Daoy (cell line): ENCODE measurements at places on chromosomes 1 and 21. TPM values are rescaled to one million over a fixed set of nuclear protein-coding genes. Genes with fewer than 3 reads are reported as not detected.

- no peak for DNase-seq
These were observed 13.8 kb downstream of the HTR6 start for GRCh38 chr1:19678493-19678892.

DNA sequence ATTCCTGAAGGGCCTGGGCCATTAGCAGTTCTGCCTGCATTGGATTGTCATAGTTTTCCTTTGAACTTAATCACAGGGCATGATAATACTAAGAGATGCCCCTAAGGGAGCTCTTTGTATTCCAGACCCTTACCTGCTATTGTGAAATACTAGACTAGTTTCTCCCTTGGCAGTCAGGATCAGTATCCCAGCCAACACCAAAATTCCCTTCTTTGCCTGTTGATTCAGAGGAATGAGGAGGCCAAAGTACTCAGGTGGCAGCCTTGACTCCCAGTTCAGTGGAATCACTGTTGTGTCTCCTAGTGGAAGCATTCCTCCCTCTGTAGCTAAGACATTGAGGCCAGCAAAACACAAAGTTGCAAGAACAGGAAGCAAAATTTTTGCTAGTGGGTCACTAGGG, 20.7 kb downstream of the SLAMF7 start:
- no peak for DNase-seq

GRCh38 chr1:70134148-70134547, 71.2 kb downstream of the LRRC40 start:
- DNase-seq = no peak

DNA sequence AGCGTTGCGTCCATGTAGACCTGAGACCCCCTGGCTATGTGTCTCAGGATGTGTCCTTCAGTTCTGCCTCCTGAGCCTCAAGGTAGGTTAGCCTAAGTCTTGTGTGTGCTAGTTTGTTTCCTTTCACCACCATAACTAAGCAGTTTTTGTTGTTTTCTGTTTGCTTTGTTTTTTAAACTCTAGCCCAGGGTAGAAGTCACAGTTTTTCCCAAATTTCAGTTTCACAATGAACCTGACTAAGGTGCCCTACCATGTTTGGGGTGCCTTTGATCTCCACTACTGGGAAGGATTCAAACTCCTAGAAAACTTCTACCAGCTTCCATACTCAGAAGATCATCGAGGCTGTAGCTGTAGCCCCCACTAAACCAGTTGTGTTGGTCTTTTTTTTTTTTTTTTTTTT, 14.8 kb upstream of the SMG7 start:
- DNase-seq = no peak

- DNase-seq = no peak
These were observed 34.7 kb downstream of the PTPRU start for GRCh38 chr1:29270929-29271521.

DNA sequence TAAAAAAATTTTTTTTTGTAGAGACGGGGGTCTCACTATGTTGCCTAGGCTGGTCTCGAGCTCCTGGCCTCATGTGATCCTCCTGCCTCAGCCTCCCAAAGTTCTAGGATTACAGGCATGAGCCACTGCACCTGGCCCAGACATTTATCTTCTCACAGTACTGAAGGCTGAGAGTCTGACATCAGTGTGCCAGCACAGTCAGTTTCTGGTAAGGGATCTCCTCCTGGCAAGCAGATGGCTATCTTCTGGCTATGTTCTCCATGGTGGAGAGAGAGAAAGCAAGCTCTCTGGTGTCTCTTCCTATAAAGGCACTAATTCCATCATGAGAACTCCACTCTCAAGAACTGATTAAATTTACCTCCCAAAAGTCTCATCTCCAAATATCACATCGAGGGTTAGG, 57.8 kb upstream of the C1orf185 start:
- DNase-seq = no peak

DNA sequence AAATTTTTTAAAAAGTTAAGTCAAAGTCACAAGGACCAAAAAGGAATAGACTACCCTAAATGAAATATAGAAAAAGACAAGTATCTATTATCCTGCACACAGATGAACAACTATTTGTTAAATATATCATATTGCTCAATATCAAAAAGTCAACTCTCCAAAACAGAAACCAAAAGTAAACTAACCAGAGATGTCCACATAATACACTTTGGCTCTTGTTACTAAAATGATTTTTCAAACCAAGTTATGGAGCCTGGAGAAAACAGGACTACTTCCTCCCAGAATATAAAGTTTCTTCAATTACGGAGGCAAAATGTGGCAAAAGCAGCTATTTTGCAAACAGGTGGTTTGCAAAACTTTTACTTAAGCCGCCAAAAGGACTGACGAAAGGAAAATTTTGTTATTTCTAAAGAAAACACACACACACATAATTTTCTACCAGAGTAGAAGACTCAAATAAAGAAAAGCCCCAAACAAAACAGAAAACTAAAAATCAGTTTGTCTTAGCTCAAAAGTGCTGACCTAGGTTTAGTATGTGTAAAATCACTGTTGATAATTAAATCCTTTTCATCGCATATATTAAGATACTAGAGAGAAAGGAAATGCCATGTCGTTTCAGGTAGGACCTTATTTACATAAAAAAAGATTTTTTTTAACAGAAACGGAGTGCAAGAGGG, 1.1 kb downstream of the DPYD start:
- DNase-seq = no peak

DNA sequence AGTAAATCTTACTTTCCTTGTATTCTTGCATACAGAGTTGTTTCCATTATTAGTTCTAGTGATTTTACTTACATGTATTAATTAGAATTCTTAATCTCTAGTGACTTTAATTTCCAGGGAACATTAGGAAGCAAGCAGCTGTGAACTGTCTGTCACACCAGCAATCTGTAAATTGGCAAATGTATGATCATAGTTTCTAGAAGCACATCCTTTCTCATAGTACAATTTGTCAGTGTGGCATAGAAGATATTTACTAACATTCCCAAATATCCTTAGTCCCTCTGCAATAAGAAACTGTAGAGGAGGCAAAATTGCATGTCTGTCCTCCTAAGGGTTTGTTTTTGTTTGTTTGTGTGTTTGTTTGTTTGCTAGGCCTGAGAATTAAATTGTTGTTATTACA, 17.0 kb upstream of the FMO1 start:
- no peak for DNase-seq

- DNase-seq = no peak
These were observed 20.3 kb downstream of the USP24 start for GRCh38 chr1:55194851-55195250.

DNA sequence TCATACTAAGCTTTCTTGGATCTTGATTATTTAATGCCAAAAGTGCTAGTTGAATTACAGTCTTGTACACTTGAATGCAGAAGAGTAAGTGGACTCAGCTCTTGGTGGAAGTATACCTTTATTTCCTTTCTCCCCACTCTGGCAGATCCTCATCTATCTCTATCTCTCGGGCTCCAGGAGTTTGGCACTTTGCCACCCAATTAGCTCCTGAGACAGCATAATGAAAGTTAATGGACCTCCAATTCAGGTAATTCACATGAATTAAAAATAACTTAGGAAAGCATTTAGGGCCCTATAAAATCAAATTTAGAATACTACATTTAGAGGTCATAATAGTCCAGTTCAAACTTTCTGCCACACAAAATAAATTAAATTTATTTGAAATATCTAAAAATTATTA, 67.4 kb downstream of the OLFM3 start:
- no peak for DNase-seq

DNA sequence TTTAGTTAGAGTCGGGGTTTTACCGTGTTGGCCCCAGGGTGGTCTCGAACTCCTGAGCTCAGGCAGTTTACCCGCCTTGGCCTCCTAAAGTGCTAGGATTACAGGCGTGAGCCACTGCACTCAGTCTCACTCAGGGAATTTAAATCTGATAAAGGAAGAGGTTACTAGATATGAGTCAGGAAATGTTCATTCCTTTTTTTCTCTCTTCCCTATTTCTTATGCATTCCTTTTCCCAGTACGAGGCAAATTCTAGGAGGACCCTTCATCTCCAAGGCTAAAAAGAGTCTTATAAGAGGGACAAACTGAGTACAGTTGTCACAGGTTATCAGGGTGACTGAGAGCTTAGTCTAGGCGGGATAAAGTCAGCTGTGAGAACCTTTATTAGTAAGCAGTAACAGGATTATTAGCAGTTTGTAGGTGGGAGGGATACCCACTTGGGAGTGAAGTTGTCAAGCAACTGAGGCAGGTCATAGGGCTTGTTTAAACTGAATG, 9.1 kb downstream of the MACF1 start:
- peak; percentile 57 for DNase-seq

DNA sequence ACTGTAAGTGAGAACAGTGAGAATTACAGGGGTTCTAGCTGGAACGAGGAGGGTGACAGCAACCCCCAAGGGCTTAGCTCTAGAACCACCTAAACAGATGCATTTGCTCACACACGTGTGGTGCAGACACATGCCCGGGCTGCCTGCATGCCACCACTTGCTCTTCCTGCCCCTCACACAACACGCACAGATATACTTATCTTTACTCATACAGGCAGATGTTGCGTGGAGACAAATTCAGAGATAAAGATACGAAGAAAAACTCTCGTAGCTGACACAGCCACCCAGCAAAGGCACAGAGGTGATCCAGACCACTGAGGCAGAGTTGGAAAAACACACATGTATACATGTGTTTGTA, 13.5 kb downstream of the VANGL1 start:
- DNase-seq = no peak

GRCh38 chr1:38092256-38092655, 45.7 kb upstream of the POU3F1 start:
- no peak for DNase-seq

- no peak for DNase-seq
These were observed 8.0 kb upstream of the OXCT2 start for GRCh38 chr1:39779137-39779536.

DNA sequence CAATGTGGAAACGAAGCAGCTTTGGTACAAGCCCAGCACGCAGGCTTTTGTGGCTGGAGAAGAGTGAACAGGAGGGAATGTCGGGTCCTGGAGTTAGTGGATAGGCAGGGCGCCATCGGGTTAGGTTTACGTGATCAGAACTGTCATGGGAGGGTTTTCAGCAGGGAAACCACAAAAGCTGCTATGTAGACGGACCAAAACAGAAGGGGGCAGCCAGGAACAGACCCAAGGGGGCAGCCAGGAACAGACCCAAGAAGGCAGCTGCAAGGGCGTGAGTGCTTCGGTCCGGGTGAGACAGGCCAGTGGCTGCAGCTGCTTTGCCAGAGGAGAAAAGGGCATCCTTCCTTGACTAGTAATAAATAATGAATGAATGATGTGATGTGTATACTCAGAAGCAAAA, 77.5 kb upstream of the KIF1B start:
- no peak for DNase-seq

- DNase-seq = peak; percentile 63
These were observed 1.7 kb downstream of the BEST4 start for GRCh38 chr1:44786138-44786840.

- no peak for DNase-seq
These were observed 71.0 kb downstream of the DYRK1A start for GRCh38 chr21:37437376-37438080.

GRCh38 chr21:34924771-34925419, 124.2 kb downstream of the RUNX1 start:
- no peak for DNase-seq

- no peak for DNase-seq
These were observed 36.8 kb downstream of the CLCA1 start for GRCh38 chr1:86505564-86505902.

- DNase-seq = peak; percentile 74
These were observed 69.2 kb upstream of the SGIP1 start for GRCh38 chr1:66464802-66465201.

DNA sequence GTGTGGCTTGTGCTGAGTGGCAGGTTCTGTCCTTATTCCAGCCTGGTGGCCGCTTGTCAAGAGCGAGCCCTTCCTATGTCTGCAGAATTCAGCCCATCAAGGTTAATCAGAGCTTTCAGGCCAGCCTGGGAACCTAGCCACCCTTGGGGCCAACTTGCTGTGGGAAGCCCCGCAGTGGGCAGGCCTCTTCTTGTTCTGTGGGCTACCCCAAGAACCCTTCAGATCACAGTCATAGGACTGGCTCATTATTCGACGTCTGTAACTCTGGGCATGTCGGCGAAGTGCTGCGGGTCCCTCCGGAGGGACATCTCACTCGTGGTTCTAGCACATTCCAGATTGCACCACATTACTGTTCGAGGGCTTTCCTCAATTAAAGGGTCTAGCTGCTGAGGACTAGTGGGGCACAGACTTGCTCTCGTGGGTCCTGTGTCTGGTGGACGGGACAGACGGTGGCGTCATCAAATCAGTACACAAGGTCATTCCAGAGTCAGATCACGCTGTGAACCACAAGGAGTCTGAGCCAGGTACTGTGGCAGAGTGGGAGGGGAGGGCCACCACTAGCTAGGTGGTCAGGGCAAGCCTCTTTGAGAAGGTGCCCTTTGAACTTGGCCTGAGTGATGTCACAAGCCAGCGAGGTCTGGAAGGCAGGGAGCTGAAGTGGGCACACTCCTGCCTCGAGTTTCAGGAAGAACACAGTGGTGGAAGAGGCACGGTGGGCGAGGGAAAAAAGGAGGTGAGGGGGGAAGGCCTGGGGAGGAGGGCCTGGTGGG, 20.3 kb upstream of the TNFRSF1B start:
- DNase-seq = no peak

GRCh38 chr1:160284220-160284781, 632 bp downstream of the PEX19 start:
- peak; percentile 56 for DNase-seq

- DNase-seq = no peak
These were observed 27.2 kb downstream of the SYT6 start for GRCh38 chr1:114126261-114127095.

DNA sequence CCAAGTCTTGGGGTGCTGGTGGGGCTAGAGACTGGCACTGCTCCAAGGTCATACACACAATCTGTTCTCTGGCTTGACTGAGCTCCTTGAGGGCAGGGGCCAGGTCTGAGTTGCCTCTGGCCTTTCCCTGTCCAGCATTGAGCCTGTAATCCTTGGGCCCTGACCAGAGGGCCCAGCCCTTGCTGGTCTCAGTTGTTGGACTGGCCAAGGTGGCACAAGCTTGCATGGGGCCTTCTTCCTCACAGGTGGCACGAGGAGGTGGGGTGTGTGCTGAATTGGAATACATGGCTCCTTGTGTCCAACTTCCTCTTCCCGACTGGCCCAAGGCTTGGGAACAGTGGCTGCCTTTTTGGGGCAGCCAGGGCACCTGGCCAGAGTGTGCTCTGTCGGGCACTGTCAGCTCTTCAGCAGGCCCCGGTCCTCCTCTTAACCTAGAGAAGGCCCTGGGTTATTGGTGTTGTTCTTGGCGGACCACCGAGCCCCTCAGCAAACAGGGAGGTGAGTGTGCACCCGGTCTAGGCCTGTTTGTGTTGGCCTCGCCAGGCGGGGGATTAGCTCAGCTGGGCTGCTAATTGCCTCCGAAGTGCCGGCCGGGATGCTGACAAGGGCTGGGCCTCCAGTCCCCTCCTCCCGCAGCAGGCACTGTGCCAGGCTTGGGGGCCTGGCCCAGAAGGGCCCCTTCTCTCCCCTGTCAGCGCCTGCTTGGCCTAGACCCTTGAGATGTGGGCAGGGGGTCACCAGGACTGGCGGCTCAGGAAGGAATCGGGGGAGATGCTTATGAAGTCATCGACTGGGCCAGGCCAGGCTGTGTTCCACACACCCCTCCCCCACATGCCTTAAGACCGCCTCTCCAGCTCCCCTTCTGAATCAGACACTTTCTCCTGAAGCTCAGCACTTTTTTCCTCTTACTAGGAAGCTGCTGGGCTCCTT, 28.5 kb downstream of the WNT4 start:
- peak; percentile 40 for DNase-seq

RLF gene
- 10.0 and 15.8 TPM in 2 replicates for total RNA-seq

AMY2A gene
- total RNA-seq = not detected in 2 replicates

SLFNL1 gene
- total RNA-seq = not detected in 2 replicates

PLEKHO1 gene
- total RNA-seq = 66.9 and 75.8 TPM in 2 replicates

CACHD1 gene
- 5.3 and 7.1 TPM in 2 replicates for total RNA-seq

CYP4X1 gene
- total RNA-seq = 0.77 and 1.0 TPM in 2 replicates

PPM1J gene
- total RNA-seq = 0.06 TPM in 1 of 2 replicates, not detected in the other

DCAF6 gene
- 20.9 and 26.9 TPM in 2 replicates for total RNA-seq

DFFA gene
- total RNA-seq = 38.5 and 43.9 TPM in 2 replicates

RIMKLA gene
- total RNA-seq = 3.0 and 3.7 TPM in 2 replicates

PHGDH gene
- 140 and 166 TPM in 2 replicates for total RNA-seq

SSBP3 gene
- 20.8 and 21.2 TPM in 2 replicates for total RNA-seq
